Progenitor cell of endocrine pancreas (in vitro differentiated cells): ENCODE measurements at places on chromosomes 2 and 18. TPM values are rescaled to one million over a fixed set of nuclear protein-coding genes. Genes with fewer than 3 reads are reported as not detected.
A peak's percentile ranks its signal among the peaks of the same experiment; 100 is the strongest.

GRCh38 chr2:217065695-217066405 is 206.0 kb upstream of the TNP1 start:
- DNase-seq = no peak

DNA sequence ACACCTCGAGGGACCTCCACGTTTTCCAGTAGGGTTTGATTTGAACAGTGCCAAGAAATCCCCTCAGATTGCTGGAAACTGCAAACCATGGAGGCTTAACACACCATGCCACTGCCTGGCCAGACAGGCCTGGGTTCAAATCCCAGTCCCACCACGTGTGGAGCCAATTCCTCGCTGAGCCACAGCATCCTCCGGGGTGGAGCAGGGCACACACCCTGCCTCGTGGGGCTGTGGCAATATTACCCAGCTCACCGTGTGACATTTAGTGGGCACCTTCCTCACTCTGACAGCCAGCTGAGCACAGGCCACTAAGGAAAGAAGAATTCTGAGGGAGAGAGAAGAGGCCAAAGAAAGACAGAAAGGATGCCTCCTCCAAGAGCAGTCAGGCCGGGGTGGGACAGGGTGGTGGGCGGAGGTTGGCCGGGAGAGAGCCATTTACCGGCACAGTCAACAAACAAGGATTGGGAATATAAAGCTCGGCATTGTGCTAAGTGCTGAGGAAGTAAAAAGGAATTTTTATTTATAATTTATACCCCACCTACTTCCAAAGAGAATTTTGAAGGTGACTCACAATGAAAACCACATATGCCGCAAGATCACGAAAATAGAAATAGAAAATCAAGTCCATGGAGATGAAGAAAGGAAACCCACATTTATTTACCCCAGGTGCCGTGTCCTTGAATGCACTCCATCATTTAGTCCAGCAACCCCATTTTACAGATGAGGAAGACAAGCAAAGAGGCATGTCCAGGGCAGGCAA is 111.5 kb downstream of the MCFD2 start:
- no peak for DNase-seq

- no peak for DNase-seq
These were observed 34.4 kb downstream of the VPS54 start for GRCh38 chr2:63984606-63985359.

GRCh38 chr18:26863122-26863879 is 2.2 kb downstream of the AQP4 start:
- DNase-seq = peak; percentile 44

GRCh38 chr18:76054156-76054555 is 440.9 kb downstream of the ZNF516 start:
- no peak for DNase-seq

DNA sequence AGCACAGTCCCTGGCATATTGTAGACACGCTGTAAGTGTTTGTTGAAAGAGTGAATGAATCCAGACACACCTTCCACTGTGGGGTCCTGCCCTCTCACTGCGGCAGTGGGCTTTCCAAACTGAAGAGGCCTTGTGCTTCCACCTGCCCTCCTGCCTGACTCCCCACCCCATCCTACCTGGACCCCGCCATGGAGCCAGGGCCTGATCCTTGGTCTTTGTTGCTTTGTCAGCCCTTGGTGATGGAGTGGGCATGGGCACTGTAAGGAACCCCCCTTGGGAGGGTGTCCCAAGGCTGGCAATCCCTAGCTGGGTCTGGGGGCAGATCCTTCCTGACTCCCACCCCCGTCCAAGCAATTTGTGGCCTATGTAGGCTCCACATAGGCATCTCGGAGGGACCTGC is 33.1 kb downstream of the KLHL29 start:
- no peak for DNase-seq

GRCh38 chr2:226079671-226080181 is 680.2 kb downstream of the NYAP2 start:
- DNase-seq = no peak

- DNase-seq = no peak
These were observed 159.4 kb downstream of the COPS8 start for GRCh38 chr2:237244976-237245646.

- no peak for DNase-seq
These were observed 634.6 kb downstream of the ERBB4 start for GRCh38 chr2:211903961-211904360.

- no peak for DNase-seq
These were observed 228.6 kb upstream of the EPAS1 start for GRCh38 chr2:46068636-46069035.

DNA sequence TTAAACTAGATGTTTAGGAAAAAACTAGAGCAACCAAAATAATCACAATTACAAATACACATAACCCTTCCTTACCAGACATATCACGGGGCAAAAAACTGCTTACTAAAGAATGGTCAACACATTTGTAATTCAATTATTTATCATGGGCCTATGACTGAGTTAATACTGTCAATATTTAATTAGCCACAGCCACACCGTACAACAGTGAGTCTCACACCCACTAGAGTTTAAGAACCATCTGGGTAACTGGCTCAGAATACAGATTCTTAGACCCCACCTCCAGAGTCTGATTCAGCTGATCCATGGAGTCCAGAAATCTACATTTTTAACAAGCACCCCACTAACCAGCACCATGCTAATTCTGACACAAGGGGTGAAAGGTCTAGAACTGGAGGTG is 14.8 kb downstream of the ATL2 start:
- no peak for DNase-seq

GRCh38 chr2:16617282-16618266 is 48.1 kb downstream of the CYRIA start:
- DNase-seq = no peak

GRCh38 chr2:86396291-86396785 is 44.8 kb upstream of the KDM3A start:
- no peak for DNase-seq

DNA sequence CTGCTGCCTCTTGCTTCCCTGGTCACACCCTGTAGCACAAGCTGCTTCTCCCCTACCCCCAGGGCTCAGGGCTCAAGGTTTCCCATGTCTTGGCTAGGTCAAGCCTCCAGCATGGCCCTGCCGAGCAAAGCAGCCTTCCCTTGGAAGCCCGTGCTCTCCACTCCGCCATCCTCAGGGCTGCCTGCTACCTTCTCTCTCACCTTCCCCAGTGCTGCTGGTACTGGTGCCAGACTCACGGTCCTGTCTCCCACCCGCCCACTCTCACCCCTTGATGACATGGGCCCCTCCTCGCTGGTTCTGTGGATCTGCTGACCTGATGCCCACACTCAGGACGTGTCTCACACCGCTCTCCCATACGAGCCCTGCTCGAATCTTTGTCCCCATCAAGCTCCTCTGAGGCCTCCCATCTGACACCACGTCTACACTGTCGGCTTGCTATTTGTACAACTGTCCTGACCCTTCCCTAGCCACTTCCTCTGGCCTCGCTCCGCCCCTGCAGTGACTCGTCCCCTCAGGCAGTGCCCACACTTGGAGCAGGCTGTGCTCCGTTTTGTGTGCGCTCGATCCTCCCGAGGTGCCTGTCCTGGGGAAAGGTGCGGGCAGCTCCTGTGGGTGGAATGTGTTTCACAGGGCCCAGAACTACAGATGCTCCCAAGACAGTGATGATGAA is 49.9 kb downstream of the ZAP70 start:
- DNase-seq = no peak

Gene HDAC4
- 38.4 and 46.2 TPM in 2 replicates for total RNA-seq

Gene ADCY3
- total RNA-seq = 22.6 and 24.6 TPM in 2 replicates

Gene SATB2
- 4.4 and 4.7 TPM in 2 replicates for total RNA-seq

Gene SANBR
- total RNA-seq = 45.2 and 47.9 TPM in 2 replicates

Gene PLGLB1
- total RNA-seq = 6.9 and 8.6 TPM in 2 replicates
